ENCODE measurements at places on chromosomes 7 and 10.

GRCh38 chr10:104505521-104506042 is 135.5 kb upstream of the SORCS3 start:
- no peak for DNase-seq

DNA sequence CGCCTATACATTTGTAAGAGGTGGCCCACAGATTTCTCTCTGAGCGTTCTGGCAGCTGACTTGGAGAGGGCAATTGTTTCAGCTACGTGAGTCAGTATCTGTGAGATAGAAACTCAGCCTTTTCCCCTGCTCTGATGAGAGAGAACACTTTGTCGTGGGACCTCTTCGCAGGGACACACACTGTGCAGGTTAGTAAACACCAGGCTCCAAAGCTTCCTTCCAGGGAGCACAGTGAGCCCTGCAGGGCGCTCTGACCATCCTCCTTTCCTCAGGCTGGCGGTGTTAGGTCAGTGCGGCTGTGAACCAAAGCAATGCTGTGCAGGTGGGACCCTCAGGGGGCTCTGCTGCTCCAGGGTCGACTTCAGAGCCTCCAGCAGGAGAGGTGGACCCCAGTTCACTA is 152.2 kb upstream of the TCF7L2 start:
- no peak for DNase-seq

DNA sequence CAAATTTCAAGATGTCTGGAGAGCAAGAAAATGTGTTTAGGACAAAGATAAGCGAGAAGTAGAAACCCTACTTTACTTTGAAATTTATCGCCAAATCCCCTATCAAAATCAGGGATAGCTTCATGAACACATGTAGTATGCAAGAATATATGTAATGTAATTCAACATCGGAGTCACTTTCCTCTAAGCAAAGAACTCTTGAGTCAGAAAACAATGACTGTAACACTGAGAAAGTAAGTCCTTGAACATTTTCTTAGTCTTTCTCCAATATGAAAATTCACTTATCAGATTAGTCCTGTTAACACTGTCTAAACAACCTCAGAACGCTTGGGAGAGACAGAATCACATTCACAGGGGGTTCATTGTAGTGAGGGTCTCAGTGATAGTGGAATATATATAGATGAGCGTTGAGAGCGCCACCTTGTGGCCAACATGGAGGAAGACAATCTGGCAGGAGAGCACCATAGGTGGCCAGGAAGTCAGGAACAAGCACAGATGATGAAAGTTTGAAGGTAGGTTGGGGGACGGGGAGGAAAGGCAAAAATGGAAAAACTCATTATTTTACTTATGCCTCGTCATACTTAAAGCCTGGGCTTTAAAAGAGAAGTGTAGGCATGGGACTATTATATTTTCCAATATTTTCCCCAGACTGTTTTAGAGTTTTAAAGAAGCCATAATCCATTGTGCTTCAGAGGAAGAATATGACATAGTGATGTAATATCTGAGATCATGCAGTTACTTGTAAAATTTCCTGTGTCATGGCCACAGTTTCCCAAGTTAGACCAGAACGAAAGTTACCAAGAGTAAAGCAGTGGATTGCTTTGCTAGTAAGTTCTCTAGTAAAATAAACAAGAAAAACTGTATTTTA is 115.5 kb upstream of the GNAI1 start:
- DNase-seq, result peak; percentile 41

GRCh38 chr10:122495406-122496340 is 34.3 kb downstream of the HTRA1 start:
- no peak for DNase-seq

DNA sequence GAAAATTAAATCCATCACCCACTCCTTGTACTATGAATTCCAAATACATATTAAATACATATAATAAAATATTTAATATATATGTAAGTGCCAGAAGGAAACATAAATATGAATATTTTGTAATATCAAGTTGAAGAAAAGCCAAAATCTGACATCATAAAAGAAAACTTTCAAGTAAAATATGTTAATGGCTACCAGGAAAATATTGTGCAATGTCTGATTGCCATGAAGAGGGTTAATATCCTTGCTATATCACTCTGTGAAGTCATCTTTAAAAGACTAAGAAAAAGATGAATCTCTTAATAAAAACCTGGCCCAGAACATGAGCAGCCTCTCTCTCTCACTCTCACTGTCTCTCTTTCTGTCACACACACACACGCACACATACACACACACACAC is 130.2 kb downstream of the EGFR start:
- no peak for DNase-seq

DNA sequence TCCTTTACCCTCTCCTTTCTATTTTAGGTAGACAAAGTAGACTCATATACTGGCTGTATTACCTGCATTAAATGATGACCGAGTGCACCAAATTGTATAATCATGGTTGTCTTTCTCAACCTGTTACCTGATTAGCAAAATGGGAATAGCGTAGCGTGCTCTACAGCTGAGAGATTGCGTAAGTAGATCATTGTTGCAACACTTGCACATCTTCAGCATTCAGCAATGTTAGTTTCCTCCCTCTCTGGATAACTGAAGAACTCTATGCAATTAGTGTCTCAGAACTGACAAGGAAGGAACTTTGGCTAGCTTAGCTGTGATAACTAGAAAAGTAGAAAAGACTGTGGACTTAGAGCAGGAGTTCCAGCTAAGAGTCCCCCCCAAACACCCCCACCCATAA is 787.4 kb downstream of the PHTF2 start:
- no peak for DNase-seq

DNA sequence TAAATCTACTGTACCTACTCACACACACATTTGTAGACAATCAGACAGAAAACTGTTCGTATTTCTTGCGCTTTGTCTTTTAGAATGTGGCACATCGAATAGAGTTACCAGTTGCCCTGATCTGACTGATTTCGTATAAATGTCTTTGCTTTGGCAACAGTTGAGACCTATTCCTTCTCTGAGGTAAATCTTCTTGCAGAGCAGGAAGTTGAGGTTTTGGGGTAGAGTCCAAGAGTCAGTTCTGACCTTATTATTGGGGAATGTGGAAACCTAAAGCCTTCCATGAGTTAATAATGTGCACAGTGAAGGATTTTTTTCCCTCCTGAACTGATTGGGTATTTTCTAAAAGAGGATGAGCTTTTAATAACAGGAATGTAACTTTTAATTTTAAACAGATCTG is 135.3 kb downstream of the KIAA1217 start:
- no peak for DNase-seq

DNA sequence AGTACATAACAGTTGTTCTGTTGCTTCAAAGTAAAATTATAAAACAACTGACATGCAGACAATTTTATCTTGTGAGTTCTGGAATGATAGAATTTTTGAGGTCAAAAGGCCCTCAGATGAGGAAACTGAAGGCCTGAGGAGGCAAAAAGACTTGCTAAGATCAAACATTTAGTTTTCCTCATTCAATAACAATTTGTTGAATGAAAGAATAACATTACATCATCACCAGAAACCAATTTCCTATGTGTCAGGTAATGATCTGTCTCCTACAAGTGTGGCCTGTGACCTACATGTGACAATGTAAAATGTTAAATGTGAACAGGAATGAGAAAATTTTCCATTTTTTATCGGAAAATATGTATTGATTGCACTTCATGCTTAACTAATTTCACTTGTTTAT is 16.6 kb upstream of the ASB4 start:
- no peak for DNase-seq

GRCh38 chr7:101537205-101537604 is 91.9 kb downstream of the MYL10 start:
- DNase-seq, result no peak

DNA sequence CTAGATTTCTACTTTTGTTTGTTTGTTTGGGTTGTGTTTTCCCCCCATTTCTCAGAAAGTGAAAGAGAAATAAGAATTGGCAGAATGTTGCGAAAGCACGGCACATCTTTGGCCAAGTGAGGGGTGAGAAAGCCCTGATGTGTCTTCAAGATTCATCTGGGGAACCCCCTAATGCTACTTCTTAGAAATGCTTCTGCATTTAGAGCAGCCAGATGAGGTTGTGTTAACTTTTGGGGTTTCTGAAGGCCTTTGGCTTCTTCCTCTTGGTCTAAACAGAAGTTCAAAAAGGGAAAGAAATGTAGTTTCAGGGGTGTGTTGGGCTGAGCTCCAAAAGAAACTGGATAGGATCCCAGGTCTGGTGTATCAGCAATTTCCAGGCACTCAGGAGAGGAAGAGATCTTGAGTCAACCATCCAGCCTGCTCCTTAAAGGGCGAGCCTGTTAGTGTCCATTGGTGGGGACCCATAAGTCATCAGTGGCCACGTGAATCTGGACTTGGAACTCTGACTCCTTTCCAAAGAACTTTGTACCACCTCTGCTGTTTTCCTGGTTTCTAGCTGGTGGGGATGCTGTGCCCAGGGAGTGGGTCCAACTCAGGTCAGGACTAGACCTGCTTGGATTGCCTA is 6.5 kb downstream of the DUSP5 start:
- peak; percentile 54 for DNase-seq

- no peak for DNase-seq
These were observed 134.6 kb downstream of the CHRM2 start for GRCh38 chr7:137003086-137003485.

DNA sequence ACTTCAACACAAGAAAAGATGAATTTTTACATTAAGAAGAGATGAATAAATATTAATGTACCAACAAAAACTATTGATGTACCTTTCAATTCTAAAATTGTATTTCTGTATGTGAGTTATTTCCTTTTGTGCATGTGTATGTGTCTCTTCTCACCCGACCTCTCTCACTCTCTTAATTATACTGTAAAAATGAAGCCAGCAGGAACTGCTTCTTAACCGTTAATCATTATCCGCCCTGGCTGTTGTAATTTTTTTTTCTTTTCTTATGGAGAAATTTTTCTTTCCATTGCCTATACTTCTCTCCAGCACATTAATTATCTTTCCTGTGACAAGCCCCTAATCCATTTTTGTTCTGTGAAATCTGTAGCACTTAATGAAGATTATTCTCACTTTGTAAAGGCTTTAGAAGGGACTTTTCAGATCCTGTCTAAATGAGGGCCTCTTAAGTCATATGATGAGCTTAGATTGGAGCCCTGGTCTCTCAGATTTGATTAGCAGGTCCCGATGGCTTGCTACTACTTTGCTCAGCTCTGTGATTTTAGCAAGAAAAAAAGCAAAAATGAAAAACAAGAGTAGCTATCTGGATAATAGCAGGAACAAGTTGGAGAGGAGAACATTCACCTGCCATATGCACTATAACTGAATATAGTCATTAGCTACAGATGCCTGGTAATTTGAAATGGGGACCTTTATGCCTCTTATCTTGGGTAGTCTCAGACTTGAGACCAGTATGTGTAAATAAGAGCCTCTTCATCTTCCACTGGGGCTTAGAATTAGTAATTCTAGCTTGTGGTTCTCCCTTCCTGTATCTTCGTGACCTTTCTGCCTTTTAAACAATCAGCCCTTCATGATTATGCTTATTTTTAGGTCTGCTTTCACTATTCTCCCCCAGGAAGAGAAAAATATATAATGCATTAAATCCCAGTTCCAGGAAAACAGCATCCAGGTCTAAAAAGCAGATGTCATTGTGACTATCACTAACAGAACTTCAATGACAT is 80.0 kb upstream of the COL1A2 start:
- DNase-seq, result no peak

- DNase-seq, result no peak
These were observed 18.8 kb downstream of the MRPS24 start for GRCh38 chr7:43850348-43851116.

DNA sequence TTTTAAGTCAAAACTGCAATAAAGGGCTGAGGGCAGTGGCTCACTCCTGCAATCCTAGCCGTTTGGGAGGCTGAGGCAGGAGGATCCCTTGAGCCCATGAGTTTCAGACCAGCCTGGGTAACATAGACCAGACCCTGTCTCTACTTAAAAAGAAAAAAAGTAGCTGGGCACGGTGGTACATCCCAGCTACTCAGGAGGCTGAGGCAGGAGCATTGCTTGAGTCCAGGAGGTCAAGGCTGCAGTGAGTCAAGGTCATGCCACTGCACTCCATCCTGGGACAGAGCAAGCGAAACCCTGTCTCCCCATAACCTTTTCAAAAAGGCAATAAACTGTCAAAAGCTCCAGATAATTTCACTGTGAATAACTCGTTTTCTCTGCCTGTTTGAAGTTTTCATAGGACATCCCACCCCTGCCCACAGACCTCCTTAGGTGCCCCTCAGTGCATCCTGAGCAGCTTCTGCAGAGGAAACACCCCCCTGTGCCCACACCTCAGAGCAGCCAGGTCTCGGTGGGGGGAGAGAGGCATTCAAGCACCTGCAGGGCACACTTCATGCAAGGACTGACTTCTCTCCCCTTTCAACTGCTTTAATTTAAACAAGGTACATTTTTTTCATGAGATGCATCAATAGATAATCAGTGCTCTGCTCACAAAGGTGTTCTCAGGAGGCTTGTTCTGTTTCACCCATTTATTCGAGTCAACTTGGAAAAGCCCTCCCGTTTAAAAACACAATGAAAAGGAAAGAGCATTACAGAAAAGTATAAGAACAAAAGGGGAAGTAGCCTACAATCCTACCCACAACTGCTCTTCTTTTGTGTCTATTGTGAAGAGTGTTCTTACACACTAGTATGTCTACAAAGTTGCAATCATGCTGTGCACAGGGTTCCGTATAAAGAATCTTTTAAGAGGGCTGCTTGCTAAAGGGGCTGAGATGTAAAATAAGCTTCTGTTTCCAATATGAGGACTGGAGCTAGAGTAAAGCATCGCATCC is 104.9 kb downstream of the KMT2E start:
- no peak for DNase-seq

DNA sequence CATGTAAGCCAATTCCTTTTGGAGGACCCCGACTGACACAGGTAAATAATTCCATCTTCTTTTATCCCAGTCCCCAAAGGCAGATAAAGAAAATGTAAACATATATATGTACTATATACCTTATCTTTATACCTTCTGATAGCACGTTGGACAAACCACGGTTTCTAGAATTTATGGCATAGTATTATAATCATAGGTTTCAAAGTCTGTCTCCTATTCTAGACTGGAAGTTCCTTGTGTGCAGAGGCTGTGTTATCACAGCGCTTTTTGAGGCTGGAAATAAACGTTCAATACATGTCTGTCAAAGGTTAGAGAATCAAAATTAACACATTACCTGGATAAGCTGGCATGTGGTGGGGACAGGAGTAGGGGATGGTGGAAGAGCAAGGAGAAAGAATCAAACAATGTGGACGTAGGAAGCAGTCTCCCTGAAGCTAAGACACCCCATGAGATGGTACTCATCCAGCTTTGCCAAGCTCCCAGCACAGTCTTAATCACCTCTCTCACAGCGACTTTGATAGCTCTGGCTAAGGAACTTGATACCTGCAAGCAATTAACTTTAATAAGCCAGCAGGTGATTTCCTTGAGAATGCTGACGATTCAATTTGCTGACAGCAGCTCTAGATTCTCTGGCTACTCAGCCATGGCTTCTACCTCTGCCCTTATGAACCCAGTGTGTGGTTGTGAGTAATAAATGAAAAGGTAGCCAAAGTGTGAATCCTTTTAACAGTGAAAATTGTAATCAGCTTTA is 208.4 kb upstream of the LRRTM3 start:
- no peak for DNase-seq

GRCh38 chr7:75654855-75655254 is 83.9 kb downstream of the HIP1 start:
- no peak for DNase-seq

- DNase-seq, result peak; percentile 8
These were observed 29.4 kb downstream of the LSMEM1 start for GRCh38 chr7:112510001-112510742.
